ENCODE measurements at places on chromosomes 4 and X.

GRCh38 chr4:31085689-31086088, 365.5 kb downstream of the PCDH7 start:
- DNase-seq: no peak

DNA sequence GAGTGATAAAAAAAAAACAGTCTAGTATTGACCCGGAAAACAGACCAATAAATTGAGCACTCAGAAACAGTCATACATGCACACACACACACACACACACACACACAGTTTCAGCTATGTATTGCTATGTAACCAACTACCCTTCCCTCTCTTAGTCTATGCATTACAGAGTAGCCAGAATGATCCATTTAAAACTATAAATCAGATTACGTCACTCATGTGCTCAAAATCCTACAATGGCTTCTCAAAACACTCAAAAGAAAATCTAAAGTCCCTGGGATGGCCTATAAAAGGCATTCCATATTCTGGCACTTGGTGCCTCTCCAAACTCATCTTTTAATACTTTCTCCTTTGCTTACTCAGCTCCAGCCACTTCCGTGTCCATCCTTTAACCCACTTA, 46.5 kb upstream of the ZIC3 start:
- no peak for DNase-seq

- no peak for DNase-seq
These were observed 4.0 kb downstream of the PLP2 start for GRCh38 chrX:49175435-49176274.

- no peak for DNase-seq
These were observed 23.4 kb downstream of the SLC2A9 start for GRCh38 chr4:9997886-9998285.

DNA sequence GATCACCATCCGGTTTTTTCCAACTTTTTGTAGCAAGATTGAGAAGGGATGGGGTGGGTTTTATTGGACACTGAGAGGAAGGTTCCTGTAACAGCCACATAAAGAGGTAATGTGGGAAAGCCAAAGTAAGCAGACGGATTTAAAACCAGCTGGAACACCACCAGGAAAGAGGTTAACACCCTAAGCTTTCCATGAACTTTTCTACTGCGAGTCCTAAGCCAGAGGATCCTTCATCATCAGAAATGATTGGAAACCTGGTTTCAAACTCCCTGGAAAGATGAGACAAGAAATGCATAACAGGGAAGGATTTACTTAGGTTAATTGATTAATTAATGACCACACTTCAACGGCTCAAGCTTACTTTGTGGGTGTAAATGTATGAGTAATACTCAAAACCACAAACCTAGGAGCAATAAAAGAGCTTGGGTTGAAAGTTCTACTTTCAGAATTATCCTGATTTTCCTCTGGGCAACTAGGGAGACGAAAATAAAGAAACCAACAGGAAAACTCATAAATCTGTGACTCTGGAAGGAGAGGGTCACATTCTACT, 91.5 kb downstream of the COX18 start:
- DNase-seq: no peak

- DNase-seq: no peak
These were observed 48.3 kb upstream of the WDR1 start for GRCh38 chr4:10164877-10165283.

DNA sequence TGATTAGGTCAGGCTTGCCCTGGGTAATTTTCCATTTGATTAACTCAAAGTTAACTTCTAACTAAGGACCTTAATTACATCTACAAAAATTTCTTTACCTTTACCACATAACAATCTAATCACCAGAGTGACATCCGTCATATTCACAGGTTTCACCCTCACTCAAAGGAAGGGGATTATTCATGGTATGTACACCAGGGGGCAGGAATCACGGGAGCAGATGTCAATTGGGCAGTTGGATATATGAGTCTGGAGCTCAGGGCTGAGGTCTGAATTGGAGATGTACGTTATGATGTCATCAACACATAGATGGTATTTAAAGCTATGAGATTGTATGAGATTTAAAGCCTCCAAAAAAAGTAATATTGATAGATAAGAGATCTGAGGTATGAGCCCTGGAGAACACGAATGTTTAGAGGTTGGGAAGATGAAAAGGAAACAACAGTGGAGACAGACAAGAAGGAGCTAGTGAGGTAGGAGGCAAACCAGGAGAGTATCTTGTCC, 52.9 kb downstream of the PGRMC1 start:
- DNase-seq: no peak

DNA sequence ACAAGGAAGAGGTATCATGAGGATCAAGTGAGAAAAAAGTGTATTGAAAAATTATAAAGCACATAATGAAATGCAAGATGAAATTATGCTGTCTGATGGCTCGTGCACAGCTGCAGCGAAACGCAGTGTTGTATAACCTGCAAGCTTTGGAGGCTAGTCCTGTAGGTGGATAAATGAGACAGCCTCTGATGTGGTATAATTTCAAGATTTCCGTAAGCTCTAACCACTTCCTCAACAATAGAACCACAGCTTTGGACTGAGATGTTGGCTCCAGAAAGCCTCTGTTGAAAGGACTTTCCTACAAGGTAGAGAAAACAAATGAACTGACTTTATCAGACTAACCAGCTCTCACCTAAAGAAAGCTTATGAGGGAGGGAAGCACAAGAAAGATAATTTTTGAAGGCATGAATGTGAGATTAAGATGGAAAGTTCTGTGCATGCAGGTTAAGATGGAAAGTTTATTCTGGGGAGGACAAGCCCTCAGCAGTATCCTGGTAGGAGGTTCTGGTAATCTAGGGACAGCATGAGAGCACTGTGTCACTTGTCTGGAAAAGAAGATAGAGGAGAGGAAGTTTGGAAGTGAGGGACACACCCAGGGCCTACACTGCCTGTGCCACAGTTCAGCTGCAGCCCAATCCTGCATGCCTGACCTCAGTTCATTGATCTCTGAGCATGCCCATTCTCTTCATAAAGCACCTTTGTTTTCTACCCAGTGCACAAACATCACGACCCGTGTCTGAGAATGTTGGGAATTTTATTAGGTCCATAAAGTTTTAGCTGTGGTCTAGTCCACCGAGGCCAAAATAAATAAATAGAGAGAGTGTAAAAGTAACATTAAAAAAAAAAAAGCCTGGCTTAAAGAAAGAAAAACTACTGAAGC, 161.5 kb upstream of the SFRP2 start:
- no peak for DNase-seq

DNA sequence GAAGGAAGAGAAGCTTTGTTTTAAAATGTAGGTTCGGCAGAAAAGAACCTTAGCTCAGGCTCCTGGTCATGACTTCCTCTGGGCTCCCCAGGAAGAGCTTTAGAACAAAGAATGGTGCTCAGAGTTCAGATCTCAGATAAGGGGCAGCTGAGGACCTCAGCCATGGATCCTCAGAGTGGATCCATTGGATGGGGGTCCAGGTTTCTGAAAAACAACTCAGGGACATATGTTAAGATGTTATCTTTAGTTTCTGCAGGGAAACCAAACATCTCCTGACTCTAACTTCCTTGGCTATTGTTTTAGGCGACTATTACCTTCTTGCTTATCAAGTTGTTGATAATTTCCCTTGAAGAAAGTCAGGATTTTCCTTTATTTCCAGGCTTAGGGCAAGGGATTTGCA, 5.4 kb downstream of the EVC start:
- no peak for DNase-seq

DNA sequence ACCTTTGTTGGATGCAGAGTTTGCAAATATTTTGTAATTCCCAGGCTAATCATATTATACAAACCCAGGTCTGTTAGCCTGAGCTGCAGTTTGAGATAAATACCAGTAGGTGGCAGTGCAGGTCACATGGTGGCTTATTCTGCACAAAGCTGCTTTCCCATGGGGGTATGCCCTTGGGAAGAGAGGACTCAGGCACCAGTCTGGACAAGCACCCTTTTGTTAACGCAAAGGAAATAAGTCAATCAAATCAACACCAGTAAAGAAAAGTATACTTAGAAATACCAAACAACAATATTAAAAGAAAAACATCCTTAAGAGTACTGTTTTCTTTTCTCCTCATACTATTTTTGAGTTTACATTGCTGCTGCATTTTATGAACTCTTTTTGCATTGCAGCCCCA, 389.0 kb upstream of the ZFP42 start:
- no peak for DNase-seq

- no peak for DNase-seq
These were observed 278.7 kb downstream of the RCHY1 start for GRCh38 chr4:75235359-75235951.

- no peak for DNase-seq
These were observed 93.1 kb downstream of the SLC16A2 start for GRCh38 chrX:74514384-74514783.

- no peak for DNase-seq
These were observed 35.3 kb upstream of the SPRY1 start for GRCh38 chr4:123361195-123361861.

- no peak for DNase-seq
These were observed 83.8 kb upstream of the MAML3 start for GRCh38 chr4:140237616-140238350.

- DNase-seq: no peak
These were observed 26.7 kb downstream of the SH3RF1 start for GRCh38 chr4:169243825-169244609.

GRCh38 chrX:15221321-15221720, 48.6 kb downstream of the ASB9 start:
- DNase-seq: no peak

DNA sequence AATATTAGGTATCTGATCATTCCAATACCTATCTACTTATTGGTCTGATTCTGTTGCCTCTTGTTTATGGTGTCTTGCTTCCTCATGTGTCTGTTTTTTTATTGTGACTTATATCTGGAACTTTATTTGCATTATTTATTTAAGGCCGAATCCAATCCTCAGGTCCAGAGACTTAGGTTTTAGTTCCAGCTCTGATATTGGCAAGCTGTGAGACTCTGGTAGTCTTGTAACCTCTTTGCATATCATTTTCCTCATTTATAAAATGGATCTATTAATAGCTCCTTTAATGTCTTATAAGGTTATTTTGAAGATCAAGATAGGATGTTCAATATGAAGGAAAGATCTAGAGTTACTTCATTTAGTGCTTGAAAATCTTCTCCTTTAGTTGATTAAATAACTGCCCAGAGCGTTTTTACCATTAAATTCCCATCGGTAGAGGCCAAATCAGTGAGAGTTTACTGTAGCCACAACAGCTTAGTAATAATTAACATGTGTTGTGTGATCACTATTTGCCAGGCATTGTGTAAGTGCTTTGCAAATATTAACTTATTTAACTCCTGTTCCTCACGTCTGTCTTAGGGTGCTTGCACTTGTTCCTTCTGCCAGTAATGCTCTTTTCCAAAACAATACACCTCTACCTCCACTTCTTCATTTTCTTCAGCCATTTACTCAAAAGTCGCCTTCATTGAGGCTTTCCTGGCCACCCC, 82.2 kb downstream of the CC2D2A start:
- DNase-seq: no peak

- no peak for DNase-seq
These were observed 73.1 kb upstream of the EPGN start for GRCh38 chr4:74235135-74235534.

DNA sequence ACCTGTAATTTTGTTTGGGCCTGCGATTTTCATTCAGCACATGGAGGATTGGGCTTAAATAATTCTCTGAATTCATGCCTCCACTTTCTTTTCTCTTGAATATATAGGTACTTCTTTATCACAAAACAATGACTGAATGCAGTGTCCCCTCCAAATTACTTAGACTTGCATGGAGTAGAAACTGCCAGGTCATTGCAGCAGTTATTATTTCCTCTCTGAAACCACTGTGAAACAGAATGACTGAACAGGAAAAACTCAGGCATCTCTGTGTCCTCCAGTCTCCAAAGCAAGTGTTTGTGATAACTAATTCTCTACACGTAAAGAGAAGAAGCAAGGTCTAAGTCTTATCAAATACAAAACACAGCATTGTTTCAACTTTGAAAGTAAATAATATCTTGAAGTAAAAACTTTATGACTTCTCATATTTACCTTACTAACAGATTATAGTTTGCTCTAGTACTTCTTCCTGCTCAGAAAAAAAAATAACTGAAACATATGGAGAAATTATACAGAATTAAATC, 144.5 kb upstream of the DIAPH2 start:
- no peak for DNase-seq

DNA sequence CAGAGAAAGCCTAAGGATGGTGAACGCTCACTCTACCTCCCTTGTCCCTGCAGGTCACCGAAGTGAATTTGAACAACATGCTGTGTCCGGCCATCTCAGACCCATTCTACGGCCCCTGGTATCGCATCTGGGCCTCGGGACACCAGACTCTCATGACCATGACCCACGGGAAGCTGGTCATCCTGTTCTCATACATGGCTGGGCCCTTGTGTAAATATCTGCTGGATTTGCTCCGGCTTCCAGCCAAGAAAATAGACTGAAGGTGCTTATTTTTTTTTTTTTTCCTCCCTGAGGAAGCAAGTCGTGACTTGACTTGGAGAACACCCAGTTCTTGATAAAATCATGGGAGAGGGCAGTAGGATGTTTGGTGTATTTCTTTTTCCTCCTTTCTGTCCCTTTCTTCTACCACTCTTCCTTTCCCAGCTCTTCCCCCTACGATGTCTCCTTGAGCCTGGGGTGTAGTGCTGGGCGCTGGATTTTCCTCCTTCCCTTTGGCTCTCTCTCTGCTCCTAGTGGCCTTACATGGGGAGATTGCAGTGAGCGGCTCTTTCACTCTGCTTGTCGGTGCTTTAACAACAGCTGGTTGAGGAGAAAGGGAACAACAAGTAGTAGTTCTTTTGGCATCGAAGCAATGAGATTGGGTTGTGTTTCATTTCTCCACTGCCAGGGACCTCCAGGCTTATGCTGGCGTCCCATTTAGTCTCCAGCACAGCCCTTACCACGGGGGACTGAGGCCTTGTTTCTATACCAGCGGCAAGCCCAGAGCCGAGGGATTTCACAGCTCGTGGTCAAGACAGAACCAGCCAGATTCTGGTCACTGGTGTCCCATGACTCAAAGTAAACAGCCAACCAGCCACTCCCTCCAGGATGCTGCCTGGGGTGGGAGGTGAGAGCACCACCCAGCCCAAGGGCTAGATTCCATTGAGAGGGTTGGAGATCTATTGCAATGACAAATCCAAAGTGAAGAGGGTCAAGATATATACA, 144.4 kb downstream of the AMMECR1 start:
- DNase-seq: no peak

- no peak for DNase-seq
These were observed 15.4 kb downstream of the UTP3 start for GRCh38 chr4:70703619-70704214.

- no peak for DNase-seq
These were observed 4.2 kb upstream of the PDHA2 start for GRCh38 chr4:95835672-95836071.

All from stimulated activated CD8-positive, alpha-beta memory T cell treated with anti-CD3 and anti-CD28 coated beads, Interleukin-15, amount 100 ng/mL, for 24 hours (primary cell).